Heart right ventricle (tissue), 16 donors: ENCODE measurements at places on chromosomes 11 and 22. TPM values are rescaled to one million over a fixed set of nuclear protein-coding genes. Genes with fewer than 3 reads are reported as not detected.
A peak's percentile ranks its signal among the peaks of the same experiment; 100 is the strongest.

DNA sequence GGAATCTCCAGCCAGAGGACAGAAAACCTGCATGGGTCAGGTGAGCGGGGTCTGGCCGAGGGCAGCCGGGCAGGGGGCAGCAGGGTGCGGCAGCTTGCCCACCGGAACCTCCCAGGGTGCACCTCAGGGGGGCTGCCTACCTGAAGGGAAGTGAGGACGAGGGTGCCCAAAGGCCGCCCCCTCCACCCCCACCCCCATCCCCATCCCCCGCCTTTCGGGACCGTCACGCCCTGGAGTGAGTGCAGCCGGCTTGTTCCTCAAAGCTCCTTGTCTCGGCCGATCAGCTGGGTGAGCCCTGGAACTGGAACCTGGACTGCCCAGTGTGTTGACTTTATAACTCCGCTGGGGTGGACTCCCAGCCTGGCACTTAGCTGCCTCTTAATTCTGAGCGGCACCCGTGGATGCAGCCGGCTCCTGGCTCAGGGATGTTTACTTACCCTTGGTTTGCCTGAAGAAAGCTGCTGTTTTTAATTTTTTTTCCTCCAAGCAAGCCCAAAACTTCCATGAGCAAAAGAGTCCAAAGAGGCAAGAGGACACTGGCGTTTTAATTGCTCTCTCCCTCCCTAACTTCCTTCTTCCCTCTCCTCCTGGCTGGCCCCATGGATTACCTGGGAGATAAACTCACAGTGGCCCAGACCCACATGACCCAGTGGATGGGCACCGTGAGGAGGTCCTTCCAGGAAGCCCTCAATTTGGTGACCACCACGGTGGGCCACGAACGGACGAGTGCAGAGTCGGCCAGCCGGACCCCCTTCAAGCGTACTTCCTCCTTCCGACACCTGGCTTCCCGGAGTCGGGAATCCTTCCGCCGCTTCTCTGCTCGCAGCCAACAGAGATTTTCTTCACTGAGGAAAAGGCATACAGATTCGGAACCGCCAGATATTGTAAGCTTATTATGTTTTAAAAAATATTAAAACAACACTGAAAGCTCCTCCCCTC, 87.8 kb upstream of the CRYBB3 start:
- H3K4me3 ChIP-seq = peak overlapping the region; percentile 65
- peaks cover 66% of the 10 kb centered on the region for H3K4me1 ChIP-seq

DNA sequence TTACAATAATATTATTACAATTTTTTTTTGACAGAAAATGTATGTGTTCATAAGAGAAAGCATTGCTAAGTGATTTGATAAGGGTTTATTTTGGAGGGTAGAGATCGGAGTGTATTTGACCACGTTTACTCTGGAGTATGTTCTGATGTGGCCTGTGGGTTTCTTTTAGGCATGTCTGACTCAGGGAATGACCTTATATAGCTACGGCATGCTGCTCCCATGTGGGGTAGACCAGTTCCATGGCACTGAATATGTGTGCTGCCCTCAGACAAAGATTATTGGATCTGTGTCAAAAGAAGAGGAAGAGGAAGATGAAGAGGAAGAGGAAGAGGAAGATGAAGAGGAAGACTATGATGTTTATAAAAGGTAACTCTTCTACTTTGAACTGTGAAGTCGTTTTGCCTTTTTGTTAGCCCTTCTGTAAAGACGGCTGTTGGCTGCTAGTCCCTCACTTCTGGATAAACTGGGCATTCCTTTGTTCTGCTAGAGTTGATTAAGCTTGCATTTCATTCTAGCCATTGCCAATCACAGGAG, 38.1 kb upstream of the ST14 start:
- no peak overlapping the region for H3K4me3 ChIP-seq
- H3K27ac ChIP-seq = peak overlapping the region; percentile 23
- no peaks in the 10 kb centered on the region for H3K36me3 ChIP-seq
- no peak for DNase-seq
- H3K4me1 ChIP-seq = peaks cover 91% of the 10 kb centered on the region

DNA sequence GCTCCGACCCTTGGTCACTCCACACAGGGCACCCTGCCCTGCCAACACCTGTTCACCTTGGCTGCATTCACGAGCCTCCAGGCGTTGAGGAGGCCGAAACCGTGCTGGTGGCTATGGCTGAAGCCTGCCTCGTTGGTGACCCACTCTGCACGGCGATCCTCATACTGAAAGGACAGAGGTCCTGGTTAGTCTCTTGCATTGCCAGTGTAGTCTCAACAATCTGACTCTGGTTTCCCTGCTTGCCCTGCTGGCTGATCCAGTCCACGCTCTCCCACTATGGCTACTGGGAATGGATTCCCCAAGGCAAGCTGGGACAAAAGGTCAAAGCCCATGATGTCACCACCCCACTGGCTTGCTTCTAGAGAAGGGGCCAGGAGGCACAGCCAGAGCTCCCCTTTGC, 12.9 kb downstream of the PCSK7 start:
- no peaks in the 10 kb centered on the region for H3K27me3 ChIP-seq
- no peak overlapping the region for H3K4me3 ChIP-seq
- H3K4me1 ChIP-seq = peaks cover 42% of the 10 kb centered on the region
- no peak for DNase-seq

UQCC3 gene
- total RNA-seq = 7.5 TPM

DNA sequence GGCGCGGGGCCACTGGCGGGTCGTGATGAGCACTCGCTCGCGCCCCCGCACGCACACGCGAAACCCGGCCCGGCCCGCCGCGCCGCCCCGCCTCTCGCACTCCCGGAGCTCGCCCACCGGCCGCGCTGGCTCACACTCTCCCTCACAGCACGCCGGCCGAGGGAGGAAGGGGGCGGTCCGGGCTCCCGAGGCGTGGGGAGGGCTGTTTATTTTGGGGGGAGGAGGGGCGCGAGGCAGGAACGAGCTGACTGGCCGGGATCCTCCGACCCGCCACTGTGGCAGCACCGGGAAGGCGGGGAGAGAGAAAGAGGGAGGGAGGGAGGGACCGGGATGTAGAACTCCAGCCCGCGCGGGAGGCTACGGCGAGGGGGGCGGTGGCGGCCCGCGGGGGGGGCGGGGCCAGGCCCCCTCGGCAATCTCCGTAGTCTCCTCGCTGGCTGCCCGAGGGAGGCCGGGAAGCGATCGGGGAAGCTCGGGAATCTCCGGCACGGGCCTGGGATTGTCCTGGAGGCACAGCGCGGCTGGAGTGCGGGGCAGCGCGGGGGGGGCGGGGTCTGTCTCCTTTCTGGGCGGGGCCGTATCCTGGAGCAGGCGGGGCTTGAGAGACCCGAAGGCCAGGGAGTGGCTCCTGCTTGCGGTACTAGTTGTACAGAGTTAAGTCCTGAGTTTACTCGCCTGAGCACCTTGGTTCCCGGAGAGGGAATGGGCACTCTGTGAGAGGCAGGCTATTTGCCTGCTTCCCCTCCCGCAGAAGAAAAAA, at the start of gene RBFOX2:
Gene RBFOX2, minus strand, starts transcription at position 179 of the 760 bp plus-strand sequence. CDS start 399 bp downstream, outside the sequence.
- H3K27ac ChIP-seq = peak within 1 kb of the TSS; percentile 88
- peak; percentile 99 for DNase-seq
- no peaks in the 10 kb centered on the region for H3K36me3 ChIP-seq
- H3K4me3 ChIP-seq = peak within 1 kb of the TSS; percentile 87
- peaks cover 29% of the 10 kb centered on the region for H3K4me1 ChIP-seq
- no peaks in the 10 kb centered on the region for H3K27me3 ChIP-seq

DNA sequence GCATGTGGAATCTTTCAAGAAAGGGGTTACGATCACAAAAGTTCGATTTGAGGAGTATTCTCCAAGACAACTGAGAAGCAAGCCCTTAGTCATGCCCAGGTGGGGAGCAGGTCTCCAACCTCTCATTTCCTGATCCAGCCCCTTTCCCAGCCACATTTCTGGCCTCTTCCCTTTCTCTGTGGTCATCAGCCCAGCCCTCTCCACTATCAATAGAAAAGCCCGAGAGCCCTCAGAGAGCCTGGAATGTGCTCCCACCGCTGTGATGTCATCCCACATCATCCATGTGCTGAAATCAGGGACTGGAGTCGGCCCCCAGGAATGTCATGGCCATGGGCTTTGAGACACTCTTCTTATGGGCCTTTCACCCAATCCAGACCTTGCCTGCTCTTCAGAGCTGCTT, 62.6 kb downstream of the KCNJ1 start:
- H3K4me1 ChIP-seq = peaks cover 18% of the 10 kb centered on the region
- no peak overlapping the region for H3K27ac ChIP-seq
- no peaks in the 10 kb centered on the region for H3K27me3 ChIP-seq

DNA sequence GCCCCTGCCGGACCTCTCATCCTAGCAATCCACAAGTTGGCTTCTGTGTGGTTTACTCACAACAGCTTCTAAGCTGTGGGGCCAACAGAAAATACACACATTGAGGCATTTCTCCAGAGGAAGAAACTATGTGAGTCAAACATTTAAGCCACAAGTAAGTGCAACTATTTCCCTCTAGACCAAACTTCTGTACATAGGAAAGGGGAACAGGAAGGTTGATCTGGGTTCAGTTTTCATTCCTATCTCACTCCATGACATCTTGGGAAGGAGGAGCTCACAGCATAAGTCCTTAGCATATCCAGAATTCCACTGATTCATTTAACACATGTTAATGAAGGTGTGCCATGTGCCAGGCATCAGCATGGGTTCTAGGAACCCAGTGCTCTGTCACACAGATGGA, 72.8 kb upstream of the PICALM start:
- no peaks in the 10 kb centered on the region for H3K4me1 ChIP-seq
- no peak overlapping the region for H3K27ac ChIP-seq
- H3K36me3 ChIP-seq = no peaks in the 10 kb centered on the region

PYGM gene
- 76.8 TPM for total RNA-seq

OR6T1 gene
- total RNA-seq = not detected

PATE2 gene
- not detected for total RNA-seq

DNA sequence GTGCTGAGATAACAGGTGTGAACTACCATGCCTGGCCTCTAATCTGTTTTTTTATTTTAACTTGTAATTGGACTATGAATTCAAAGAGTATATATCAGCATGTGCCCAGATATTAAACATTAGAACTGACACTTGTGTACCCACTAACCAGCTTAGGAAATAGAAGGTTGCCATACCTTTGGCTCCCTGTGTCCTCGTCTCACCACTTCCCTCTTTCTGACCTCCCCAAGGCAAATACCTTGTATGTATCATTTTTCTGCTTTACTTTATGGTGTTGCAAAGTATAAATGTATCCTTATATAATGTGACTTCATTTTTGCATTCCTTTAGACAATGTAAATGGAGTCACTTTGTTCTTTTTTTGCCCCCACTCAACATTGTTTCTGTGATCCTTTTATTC, 9.1 kb downstream of the PPP6R3 start:
- H3K4me1 ChIP-seq = peaks cover 11% of the 10 kb centered on the region
- no peak for DNase-seq
- no peak overlapping the region for H3K27ac ChIP-seq
- no peak overlapping the region for H3K4me3 ChIP-seq
- H3K36me3 ChIP-seq = no peaks in the 10 kb centered on the region
- no peaks in the 10 kb centered on the region for H3K27me3 ChIP-seq

GRCh38 chr11:64343767-64344559, 4.0 kb downstream of the CCDC88B start:
- no peak overlapping the region for H3K4me3 ChIP-seq
- H3K4me1 ChIP-seq = peaks cover 12% of the 10 kb centered on the region
- H3K27ac ChIP-seq = no peak overlapping the region
- H3K27me3 ChIP-seq = no peaks in the 10 kb centered on the region

APOBEC3C gene
- 25.8 TPM for total RNA-seq

DNA sequence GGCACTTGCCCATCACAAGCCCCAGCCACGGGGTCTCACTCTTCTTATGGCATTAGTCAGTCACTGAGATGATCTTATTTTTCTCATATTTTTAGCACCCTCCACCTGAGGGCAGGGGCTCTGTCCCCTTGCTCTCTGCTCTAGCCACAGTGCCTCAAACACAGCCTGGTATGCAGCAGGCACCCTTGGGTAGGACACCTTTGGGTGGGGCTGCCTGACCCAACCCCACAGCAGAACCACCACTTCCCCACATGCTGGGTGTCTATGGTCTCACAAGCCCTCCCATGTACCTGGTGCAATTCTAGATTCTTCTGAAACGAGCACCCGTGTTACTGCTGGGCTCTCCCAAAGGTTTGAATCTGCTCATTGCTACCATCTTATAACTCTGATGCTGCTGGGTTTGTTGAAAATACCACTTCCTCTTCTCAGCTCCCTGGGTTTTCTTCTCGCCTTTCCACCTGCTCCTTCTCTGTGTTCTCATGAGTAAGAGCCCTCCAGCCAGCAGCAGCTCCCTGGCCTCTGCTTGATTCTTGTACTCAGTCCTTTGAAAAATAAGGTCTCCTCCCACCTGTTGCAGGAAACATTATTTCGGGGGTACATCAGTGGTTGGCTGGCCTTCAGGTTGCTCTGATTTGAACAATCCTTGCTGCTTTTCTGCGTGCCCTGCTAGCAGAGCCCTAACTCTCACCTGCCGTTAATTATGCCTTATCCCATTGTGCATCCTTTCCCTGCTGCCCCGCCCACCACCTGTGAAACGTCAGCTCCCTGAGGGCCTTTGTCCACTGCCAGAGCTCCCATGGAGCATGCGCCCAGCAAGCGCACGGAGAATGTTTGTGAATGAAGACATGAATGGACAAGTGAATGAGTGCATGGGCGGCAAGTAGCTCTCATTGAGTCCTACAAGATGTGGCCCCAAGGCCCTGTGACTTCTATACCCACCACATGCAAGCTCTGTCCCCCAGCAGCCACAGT, 1181.6 kb downstream of the TBC1D22A start:
- H3K27me3 ChIP-seq = peaks cover 3% of the 10 kb centered on the region
- no peak for DNase-seq
- H3K27ac ChIP-seq = no peak overlapping the region
- H3K36me3 ChIP-seq = no peaks in the 10 kb centered on the region
- H3K4me1 ChIP-seq = no peaks in the 10 kb centered on the region

TRIM48 gene
- not detected for total RNA-seq

DNA sequence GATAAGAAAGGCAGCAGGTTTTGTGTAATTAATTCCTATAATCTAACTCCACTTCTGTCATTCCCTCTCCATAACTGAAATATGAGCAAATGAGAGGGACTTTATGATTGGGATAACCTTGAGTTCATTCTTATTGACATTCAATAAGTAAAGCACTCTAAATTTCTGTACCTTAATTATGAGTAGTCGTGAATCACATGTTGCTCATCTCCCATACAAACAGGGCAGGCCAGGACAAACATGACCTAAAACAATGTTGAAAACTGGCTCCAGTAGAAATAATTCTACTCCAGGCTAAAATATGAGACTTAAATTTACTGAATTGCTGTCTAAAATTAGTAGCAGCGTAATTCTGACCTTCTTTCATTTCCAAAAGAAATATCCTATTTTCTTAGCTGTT, 505.4 kb downstream of the NELL1 start:
- no peaks in the 10 kb centered on the region for H3K4me1 ChIP-seq
- DNase-seq = no peak
- H3K27ac ChIP-seq = no peak overlapping the region
- no peaks in the 10 kb centered on the region for H3K27me3 ChIP-seq
- H3K4me3 ChIP-seq = no peak overlapping the region

CEP126 gene
- total RNA-seq = 1.4 TPM

- no peaks in the 10 kb centered on the region for H3K27me3 ChIP-seq
- H3K4me3 ChIP-seq = no peak overlapping the region
- H3K27ac ChIP-seq = no peak overlapping the region
- DNase-seq = no peak
- H3K4me1 ChIP-seq = peaks cover 4% of the 10 kb centered on the region
These were observed 43.2 kb upstream of the ACCSL start for GRCh38 chr11:44004452-44005062.

CSF2RB gene
- 20.8 TPM for total RNA-seq
